Bladder microvascular endothelial cell (primary cell): ENCODE measurements at places on chromosomes 11 and 22. TPM values are rescaled to one million over a fixed set of nuclear protein-coding genes. Genes with fewer than 3 reads are reported as not detected.

PNPLA5 gene
- total RNA-seq = not detected in 2 replicates

CD3G gene
- total RNA-seq = not detected in 2 replicates

CNTN5 gene
- not detected in 2 replicates for total RNA-seq

DGCR6 gene
- total RNA-seq = 1.3 and 3.2 TPM in 2 replicates
